ENCODE measurements at places on chromosomes 7 and 10.

DNA sequence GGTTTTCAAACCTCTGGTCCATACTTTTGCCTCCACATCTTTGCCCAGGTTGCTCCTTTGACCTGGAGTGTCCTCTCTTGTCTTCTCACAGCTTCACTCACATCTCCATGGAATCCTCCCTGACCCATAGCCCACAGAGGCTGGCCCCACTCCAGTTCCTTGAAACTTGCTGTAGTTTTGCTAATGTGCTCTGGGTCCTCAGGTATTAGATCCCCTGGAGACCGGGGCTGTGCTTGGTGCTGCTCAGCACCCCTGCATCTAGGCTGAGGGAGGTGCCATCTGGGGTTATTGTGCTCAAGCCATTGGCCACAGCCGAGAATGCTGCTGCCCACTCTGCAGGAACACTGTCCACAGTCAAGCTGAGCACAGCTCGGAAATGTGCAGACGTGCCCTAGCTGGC is 16.5 kb downstream of the KNDC1 start:
- no peak for DNase-seq

DNA sequence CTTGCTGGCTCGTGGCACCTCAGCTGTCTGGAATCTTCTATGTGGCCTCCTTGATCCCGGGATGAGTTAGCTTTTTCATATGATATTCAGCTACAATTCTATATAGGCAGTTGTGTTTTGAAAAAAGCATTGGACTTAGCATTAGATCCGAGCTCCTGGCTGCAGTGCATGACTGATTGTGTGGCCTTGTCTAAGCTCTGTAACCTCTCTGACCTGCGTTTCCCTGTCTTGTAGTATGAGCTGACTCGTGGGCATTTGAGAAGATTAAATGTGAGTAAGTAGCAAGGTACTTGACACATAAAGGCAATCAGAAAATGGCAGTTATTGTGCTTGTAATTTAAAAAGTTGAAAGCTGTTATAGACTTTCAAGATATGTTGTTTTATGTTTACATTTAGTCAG is 85.9 kb downstream of the CCNY start:
- DNase-seq = no peak

DNA sequence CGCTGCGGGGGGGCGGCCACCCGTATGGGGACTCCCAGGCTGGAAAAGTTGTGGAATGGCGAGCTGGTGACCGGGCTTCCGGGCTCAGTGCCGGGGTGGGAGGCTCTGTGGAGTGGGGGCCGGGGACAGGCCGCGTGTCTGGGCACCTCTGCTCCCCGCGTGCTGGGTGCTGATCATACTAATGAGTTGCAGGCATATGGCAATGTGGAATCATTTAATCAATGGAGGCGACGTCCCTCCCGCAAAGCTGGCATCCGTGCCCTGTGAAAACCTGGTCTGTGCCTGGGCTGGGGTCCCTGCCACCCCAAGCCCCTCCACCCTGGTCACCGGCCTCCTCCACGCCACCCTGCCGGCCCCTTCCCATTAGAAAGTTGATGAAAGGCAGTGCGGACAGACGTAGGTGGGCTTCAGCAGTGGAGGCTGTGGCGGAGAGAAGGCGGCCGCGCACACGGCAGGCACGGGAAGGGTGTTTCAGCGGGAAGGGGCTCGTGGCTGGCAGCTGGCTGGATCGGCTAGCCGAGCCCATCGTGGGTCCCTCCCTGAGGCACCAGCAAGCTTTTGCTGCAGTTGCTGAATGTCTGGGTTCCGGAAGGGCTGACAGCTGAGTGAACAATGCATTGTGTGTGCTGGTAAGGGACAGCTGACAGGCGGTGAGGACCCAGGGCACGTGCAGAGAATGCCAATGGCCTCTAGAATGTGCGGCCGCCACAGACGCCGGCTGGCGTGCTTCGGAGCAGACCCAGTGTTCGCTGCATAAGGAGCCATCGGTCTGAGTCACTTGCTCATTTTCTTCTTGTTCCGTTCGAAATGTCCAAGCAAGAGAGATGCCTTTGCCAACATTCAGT is 1.5 kb downstream of the ADGRA1 start:
- DNase-seq = no peak

DNA sequence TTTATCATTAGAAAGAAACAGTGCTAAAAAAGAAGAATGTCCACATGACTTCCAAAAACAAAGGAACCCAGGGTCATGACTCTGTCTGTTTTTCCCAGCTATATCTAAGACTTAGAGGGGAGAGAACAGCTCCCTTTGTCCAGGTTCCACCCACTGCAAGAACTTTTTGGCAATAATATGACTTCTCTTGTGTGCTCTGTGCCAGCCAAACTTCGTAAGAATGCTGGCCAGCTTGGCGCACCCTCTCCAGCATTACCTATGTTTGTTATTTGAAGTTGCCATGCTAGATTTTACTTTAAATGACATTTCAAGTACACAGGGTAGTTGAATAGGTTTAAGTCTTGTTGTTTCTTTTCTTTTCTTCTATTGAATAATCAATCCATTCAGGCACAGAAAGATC is 371.4 kb downstream of the KCNMA1 start:
- DNase-seq = no peak

DNA sequence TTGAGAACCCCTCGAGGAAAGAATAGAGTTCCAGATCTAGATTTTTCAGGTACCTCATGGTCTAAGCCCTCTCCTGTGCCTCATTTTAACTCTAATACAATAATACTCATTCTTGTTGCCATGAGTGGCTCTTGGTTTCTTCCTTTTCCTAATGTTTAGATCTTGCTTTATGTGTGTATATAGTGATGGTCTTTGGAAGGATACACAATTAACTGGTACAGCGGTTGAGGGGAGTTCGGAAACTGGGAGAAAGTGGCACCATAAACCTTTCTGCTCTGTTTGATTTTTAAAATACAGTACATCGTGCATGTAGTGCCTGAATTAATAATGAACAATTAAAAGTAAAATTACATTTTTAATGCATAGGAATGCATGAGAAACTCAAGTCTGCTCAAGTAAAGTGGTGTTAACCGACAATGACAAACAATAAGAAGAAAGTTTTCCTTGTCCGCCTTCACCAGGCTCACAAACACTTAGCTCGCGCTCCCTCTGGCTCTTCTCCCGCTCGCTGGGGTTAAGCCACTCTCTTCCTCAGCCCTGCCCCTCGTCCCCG is 386 bp upstream of the EIF4EBP2 start:
- DNase-seq = no peak

- DNase-seq = no peak
Observed at GRCh38 chr10:87961314-87961713, 97.9 kb downstream of the PTEN start.

DNA sequence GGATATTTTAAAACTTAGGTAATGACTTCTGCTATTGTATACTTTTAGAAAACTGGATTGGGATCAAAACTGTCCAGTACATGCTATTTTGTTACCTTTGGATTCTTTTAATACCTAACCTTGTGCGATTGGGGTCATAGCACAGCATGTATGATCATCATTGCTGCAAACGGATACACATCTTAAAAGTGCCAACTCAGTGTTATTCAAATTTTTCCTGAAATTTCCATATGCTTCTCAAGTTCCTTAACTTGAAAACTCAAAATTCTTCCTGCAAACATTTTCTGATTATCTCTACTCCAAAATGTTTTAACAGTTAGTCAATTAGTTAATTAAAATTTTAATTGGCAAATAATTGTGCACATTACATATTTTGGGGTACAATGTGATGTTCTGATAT is 147.5 kb downstream of the PCDH15 start:
- DNase-seq = no peak
